ENCODE measurements at places on chromosomes 6 and 20. TPM values are rescaled to one million over a fixed set of nuclear protein-coding genes. Genes with fewer than 3 reads are reported as not detected.

- no peak for DNase-seq
Observed at GRCh38 chr20:63260521-63260920, 6.3 kb upstream of the NKAIN4 start.

DNA sequence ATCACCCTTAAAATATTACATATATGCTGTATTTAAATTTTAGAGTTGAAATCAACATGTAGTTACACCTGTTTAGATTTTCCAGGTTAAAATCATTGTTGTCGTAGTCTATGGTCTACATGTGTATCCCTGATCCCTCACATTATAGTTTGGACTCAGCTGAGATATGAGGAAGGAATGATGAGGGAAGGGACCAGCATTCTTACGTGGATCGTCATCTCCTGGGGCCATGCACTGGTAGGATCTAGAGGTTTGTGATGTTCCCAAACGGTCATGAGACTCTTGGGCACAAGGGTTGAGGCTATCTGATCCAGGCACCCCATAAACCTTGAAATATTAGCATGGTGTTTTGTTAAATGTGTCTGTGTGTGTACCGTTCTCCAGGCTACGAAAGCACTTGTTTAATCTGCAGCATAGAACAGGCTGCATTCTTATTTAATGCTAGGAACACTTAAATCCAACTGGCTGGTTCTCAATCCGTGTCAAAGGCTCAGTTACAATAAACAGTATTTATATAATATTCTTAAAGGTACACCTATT lies 55.4 kb downstream of the IPCEF1 start:
- DNase-seq = no peak

DNA sequence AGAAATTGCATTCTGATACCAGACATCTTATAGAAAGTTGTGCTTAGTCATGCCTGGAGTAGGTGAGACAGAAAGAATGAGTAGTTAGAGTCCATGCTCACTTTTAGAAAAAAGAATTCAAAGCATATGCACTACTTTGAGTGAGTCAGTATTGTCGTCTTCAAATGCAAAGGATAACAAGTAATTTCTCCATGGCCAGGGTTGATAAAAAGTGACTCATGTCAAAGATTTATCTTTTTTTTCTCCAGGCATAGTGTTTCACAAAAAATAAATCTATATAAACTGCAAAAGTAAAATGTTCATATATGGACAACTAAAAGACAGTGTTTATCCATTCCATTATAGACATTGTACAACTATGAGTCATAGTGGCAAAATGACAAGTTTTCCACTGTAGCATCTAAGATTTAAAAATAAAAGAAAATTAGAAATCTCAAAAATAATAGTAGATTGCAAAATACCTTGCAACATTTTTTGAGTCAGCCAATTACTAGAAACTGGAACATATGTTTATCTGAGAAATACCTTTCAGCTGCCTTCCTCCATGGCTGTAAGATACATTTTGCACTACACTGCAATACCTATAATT lies 329.6 kb downstream of the GRIK2 start:
- DNase-seq = no peak

GRCh38 chr6:129673748-129674147 lies 36.2 kb downstream of the ARHGAP18 start:
- DNase-seq = no peak

GRCh38 chr20:45449528-45449927 lies 20.0 kb upstream of the WFDC2 start:
- no peak for DNase-seq

- peak; percentile 43 for DNase-seq
Observed at GRCh38 chr6:31293343-31293742, 21.5 kb upstream of the HLA-C start.

GRCh38 chr6:44373051-44373450 lies 14.5 kb upstream of the CDC5L start:
- DNase-seq = no peak

ACSS1 gene
- not detected for total RNA-seq

SLC17A2 gene
- not detected for total RNA-seq

SRMS gene
- total RNA-seq = 0.21 TPM

NRSN1 gene
- not detected for total RNA-seq

CST9 gene
- not detected for total RNA-seq

HUS1B gene
- total RNA-seq = 0.22 TPM

POM121L2 gene
- total RNA-seq = not detected
